Fibroblast of lung (primary cell): ENCODE measurements at places on chromosomes 2 and 18. TPM values are rescaled to one million over a fixed set of nuclear protein-coding genes. Genes with fewer than 3 reads are reported as not detected.

RPL31 gene
- polyA plus RNA-seq = 2,177 and 2,636 TPM in 2 replicates

ANKRD62 gene
- polyA plus RNA-seq = not detected in 2 replicates

ARL4C gene
- polyA plus RNA-seq = 23.2 and 45.5 TPM in 2 replicates

CTAGE1 gene
- 0.02 TPM in 1 of 2 replicates, not detected in the other for polyA plus RNA-seq

CRYGC gene
- polyA plus RNA-seq = not detected in 2 replicates

FAM237A gene
- polyA plus RNA-seq = not detected in 2 replicates

MYO7B gene
- not detected in 2 replicates for polyA plus RNA-seq

STARD6 gene
- 0.39 and 0.42 TPM in 2 replicates for polyA plus RNA-seq

REG1A gene
- not detected in 2 replicates for polyA plus RNA-seq

THADA gene
- polyA plus RNA-seq = 9.2 and 15.4 TPM in 2 replicates

COL3A1 gene
- 519 and 2,255 TPM in 2 replicates for polyA plus RNA-seq

TMEM37 gene
- 0.50 and 0.75 TPM in 2 replicates for polyA plus RNA-seq

SERPINB10 gene
- polyA plus RNA-seq = 0.05 and 0.08 TPM in 2 replicates

EVA1A gene
- 10.0 and 22.8 TPM in 2 replicates for polyA plus RNA-seq

SLC4A3 gene
- polyA plus RNA-seq = 0.93 and 1.4 TPM in 2 replicates

CENPA gene
- 6.1 and 21.2 TPM in 2 replicates for polyA plus RNA-seq

OTOF gene
- polyA plus RNA-seq = not detected in 2 replicates

ALLC gene
- polyA plus RNA-seq = not detected in 2 replicates

SCYGR3 gene
- polyA plus RNA-seq = not detected in 2 replicates

DQX1 gene
- not detected in 2 replicates for polyA plus RNA-seq

LYPD6B gene
- 0.11 TPM in 1 of 2 replicates, not detected in the other for polyA plus RNA-seq
